ENCODE measurements at places on chromosomes 3 and 15. TPM values are rescaled to one million over a fixed set of nuclear protein-coding genes. Genes with fewer than 3 reads are reported as not detected.

The NR2E3 gene
- under 0.01 TPM for total RNA-seq

The CCDC80 gene
- total RNA-seq, result 325 TPM

The ACTC1 gene
- not detected for total RNA-seq

The ACSBG1 gene
- not detected for total RNA-seq

The IGF2BP2 gene
- 82.7 TPM for total RNA-seq

All from smooth muscle cell of the umbilical artery (primary cell).